ENCODE measurements at places on chromosomes 4 and X.

- DNase-seq: no peak
Measured at GRCh38 chrX:108590496-108590895, 145.9 kb downstream of the IRS4 start.

DNA sequence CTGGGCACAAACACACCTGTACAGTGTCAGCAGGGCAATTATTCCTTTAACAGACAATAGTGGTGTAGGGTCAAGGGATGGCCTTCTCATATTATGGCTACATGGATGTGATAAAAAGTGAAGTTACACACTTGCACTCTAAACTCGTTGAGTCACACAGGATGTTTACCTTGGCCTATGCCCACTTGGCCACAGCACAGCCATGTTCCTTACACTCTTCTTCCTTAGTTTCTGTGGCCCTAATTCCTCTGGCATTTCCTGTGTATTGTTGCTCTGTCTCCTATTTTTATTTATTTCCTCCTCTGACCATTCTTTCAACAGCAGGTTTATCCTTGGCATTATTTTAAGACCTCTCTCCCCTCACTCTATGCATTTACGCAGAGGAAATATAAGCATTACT is 86.8 kb upstream of the NPFFR2 start:
- no peak for DNase-seq

DNA sequence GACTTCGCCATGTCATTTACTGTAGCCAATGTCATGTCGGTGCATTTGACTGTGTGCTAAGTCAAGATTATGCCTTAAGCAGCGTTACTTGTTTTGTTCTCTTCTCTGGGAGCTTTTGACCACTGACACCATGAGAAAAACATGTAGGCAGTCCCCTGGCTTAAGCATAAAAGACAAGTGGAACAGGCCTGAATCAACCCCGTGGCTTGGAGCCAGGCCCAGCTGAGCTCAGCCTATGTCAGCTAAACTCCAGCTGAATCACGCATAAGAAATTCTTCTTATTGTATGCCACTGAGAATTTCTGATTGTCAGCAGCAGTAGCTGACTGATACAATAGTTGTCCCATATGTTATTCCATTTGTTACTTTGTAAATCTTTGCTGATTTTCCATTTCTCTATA is 261.9 kb downstream of the CBLL2 start:
- DNase-seq: no peak

- no peak for DNase-seq
Measured at GRCh38 chr4:94641702-94642560, 115.8 kb upstream of the BMPR1B start.

DNA sequence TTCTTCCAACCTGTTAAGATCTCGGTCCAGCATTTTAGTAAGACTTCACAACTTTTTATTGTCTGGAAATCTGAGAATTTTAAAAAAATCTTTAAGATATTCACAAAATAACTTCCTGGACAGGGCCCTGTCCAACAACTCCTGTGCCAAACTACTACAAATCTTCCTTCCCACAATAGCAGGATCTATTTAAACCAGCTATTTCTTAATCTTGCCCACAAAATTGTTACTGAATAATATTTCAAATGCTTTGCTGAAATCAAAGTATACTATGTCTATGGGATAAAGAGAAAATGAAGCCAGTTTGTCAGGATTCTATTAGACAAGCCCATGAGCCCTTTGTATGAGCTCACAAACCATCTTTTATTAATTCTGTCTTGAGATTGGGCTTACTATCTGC is 104.1 kb upstream of the DDIT4L start:
- no peak for DNase-seq

DNA sequence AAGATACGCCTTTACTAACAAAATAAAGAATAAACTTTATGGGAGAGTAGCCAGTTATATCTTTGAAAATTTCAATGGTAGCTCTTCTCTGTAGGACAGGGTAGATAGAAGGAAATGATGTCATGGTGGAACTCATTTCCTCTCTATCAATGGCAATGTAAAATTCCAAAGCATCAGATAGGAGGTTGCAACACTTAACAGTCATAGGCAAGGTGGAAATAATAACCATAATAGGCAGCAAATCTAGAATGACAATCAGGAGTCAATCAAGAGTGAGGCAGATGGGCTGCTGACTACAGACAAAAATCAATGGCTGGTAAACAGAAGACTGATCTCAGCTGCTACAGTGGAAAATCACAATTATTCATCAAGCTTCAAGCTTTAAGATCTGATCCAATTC is 53.9 kb upstream of the TET2 start:
- no peak for DNase-seq

GRCh38 chr4:56674984-56675383 is 6.1 kb downstream of the HOPX start:
- DNase-seq: no peak

GRCh38 chr4:186351668-186352194 is 85.7 kb downstream of the F11 start:
- DNase-seq: no peak

DNA sequence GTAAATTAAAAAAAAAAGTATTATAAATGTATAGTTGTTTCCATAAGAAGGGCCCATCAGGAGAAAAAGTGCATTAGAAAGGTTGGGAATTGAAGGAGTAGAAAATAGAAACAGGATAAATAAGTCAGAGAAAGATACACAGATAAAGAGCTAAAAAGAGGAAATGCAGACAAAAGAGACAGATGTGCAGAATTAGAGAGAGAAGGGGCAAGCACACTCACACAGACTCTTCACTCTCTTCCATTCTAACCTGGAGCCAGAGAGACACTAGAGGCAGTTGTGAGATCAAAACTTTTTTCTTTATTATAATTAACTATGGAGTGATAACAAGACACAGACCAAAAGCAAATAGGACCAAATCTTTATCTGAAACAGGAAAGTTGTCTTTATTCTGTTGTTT is 134.1 kb downstream of the CEP135 start:
- DNase-seq: no peak

GRCh38 chr4:69833251-69833650 is 26.7 kb downstream of the SULT1E1 start:
- DNase-seq: no peak

DNA sequence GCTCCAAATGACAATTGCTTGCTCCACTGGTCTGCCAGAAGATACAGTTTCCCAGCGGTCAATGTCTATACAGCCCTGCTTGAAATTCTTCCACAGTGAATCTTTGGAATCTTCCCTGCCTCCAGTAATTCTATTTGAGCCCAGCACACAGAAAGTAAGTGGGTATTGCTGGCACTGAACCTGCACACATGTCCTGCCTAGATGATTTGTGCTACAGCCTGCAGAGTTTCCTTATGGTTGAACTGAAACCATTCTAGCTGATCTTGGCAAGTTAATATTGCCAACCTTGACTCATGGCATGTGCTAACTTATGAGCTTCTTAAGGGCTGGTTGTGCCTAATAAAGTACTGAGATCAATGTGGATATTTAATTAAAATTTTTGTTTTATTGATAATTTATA is 553.8 kb upstream of the GNPDA2 start:
- DNase-seq: no peak

DNA sequence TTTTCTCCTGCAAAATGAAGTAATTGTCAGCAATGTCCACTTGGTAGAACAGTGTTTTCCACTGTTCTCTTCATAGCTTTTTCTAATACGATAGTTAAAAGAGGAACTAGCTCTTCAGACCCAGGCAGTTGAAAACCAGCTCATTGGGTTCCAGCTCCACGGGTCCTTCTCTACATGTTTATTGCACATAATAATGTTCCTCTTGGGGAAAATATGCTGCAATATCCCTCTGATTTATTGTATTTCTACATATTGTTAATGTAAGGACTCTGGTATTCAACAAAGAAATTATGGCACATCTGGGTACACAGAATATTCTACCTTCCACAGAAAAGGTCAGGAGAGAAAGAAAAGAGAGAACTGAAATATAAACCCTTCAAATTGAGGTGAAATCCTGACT is 473.4 kb downstream of the TRIML1 start:
- no peak for DNase-seq

- no peak for DNase-seq
Measured at GRCh38 chrX:110561034-110561433, 202.4 kb downstream of the RTL9 start.

GRCh38 chr4:73244945-73245601 is 13.5 kb downstream of the ANKRD17 start:
- no peak for DNase-seq

- no peak for DNase-seq
Measured at GRCh38 chr4:124596816-124597215, 115.7 kb downstream of the ANKRD50 start.

DNA sequence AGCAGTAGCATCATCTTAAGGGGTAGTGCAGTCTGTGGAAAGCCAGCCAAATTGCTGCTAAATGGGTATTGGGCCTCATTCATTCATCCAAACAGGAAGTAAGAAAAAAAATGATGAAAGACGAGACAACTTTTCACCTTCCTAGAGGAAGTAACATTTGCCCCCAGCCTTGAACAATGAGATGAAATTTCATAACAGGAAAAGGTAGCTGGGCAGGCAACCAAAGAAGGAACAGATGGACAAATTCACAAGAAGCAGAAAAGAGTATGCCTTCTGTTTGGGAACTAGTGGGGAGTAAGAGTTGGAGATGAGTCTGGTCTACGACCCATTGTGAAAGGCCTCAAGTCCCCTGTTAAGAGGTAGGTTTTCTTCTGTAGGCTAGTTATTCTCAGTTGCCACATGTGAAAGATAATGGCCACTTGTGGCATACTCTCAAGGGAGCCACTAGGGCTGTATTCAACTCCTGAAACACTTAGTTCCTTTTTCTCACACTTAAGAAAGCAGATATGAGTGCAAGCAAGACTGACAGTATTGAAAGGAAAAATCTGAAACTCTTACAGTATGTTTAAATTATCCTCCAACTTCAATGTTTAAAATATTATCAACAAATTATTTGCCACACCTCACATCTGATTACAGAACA is 190.4 kb downstream of the AR start:
- DNase-seq: no peak

- DNase-seq: peak; percentile 22
Measured at GRCh38 chrX:49165901-49166881, 3.6 kb downstream of the MAGIX start.

DNA sequence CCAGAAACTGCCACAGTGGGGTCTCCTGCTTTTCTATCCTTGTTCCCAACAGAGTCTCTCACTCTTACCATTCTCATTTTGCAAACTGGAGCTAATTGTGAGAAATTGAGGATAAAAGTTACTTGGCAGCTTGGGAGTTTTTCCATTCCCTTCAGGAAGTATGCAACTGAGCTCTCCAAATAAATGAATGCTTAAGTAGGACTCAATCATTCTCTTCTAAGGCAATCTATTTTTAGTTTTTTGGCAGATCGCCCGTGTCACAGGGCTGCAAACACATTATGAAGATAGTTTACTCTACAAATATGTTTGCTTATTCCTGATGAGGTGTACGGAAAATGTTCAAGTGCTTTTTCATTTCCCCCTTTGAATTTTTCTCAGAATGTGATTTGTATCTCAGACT is 5.3 kb downstream of the ASB11 start:
- DNase-seq: no peak

DNA sequence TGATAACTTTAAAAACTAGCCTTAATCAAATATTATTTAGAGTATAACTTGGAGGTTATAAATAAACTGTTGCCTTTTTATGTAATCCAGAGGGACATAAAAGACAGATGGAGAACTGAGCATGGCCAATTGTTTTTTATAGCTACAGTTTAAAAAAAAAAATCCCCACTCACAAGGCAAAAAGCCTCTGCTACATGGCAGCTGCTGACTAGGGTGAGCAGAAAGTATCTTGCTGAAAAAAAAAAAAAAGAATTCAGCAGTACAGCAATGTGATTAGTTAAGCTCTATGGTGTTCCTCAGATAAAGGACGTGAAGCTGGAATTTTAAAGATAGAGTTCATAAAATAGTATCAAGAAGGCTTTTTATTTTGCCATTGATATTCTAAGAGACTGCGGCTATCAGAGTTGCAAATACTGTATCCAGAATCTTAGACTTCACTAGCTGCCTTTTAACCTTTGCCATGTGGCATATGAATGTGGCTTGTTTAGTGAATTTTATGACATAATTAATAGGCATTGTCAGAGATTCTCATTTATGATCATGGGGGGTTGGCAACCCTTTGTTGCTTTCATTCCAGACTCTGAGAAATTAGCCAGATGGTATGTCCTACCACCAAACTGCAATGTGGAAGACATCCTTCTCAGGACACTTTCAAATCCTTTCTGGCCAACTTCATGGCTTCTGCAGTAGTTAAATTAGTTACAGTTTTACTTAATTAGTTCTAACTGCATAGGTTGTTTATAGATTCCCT is 498.0 kb downstream of the STPG2 start:
- no peak for DNase-seq

DNA sequence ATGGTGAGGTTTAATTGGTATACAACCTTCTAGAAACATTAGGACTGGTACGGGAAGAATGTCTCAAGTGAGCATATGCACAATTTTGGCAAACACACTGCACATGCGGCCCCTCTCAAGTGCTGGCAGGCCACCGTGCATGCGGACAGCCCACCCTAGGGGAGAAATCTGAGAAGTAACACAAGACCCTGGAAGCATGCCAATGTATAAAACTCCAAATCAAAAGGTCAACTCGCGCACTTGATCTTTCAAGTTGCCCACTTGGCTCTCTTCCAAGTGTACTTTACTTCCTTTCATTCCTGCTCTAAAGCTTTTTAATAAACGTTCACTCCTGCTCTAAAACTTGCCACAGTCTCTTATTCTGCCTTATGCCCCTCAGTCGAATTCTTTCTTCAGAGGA is 488.3 kb downstream of the CFAP47 start:
- DNase-seq: no peak

DNA sequence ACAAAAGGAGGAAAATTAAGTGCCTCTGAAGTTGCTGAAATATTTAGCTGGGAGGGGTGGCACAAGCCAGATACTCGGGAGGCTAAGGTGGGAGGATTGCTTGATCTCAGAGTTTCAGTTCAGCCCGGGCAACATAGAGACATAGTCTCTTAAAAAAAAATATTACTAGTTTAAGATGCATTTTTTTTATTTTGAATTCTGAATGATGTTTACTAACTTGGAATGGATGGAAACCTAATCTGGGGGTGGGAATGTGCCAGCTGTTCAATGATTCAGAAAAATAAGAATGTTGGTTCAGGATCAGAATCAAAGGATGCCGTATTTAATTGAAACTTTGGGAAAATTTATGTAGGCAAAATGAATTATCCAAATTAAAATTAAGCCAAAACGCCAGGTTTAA is 167.2 kb upstream of the ANK2 start:
- DNase-seq: no peak

DNA sequence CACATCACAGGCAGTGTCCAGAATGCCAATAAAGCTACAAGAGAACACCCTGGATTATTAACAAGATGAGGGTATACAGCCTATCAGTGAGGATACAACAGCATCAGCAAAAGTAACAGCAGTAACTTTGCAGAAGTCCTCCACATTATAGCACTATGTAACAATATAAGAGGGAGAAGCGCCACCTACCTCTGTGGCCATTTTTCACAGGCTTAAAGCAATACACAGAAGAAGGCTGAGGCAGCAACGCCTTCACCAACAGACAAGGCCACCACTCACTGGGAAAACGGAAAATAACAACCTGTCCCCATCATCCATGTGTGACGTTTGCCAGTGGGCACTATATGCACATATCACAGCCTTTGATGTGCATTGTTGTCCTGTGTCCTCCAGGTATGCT is 12.5 kb downstream of the RTL8B start:
- no peak for DNase-seq

GRCh38 chr4:82899374-82900065 is 1.0 kb upstream of the THAP9 start:
- DNase-seq: no peak

GRCh38 chr4:184762100-184762499 is 28.2 kb upstream of the CENPU start:
- no peak for DNase-seq

All from stimulated activated CD8-positive, alpha-beta memory T cell treated with anti-CD3 and anti-CD28 coated beads, Interleukin-15, amount 100 ng/mL, for 24 hours (primary cell).